ENCODE measurements at places on chromosomes 11 and 22.

DNA sequence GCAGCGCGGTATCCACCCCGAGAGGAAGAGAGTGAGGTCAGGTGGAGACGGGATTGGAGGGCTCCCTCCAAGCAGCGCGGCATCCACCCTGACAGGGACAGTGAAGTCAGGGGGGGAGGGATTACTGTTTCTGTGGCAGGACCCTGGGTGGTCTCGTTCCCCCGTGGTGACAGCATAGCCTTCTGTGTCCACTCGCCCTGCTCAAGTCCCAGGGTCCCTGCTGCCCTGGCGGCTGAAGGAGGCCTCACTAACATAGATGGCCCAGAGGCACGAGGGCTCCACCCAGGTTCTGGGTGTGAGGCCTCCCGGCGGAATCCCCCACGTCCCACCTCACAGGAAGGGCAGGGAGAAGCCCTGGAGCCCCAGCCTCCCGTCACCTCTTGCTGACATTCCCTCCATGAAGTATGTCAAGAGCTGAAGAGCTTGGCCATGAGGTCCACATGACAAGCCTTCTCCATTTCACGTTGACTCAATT is 636.1 kb downstream of the BRD1 start:
- no peak for DNase-seq

DNA sequence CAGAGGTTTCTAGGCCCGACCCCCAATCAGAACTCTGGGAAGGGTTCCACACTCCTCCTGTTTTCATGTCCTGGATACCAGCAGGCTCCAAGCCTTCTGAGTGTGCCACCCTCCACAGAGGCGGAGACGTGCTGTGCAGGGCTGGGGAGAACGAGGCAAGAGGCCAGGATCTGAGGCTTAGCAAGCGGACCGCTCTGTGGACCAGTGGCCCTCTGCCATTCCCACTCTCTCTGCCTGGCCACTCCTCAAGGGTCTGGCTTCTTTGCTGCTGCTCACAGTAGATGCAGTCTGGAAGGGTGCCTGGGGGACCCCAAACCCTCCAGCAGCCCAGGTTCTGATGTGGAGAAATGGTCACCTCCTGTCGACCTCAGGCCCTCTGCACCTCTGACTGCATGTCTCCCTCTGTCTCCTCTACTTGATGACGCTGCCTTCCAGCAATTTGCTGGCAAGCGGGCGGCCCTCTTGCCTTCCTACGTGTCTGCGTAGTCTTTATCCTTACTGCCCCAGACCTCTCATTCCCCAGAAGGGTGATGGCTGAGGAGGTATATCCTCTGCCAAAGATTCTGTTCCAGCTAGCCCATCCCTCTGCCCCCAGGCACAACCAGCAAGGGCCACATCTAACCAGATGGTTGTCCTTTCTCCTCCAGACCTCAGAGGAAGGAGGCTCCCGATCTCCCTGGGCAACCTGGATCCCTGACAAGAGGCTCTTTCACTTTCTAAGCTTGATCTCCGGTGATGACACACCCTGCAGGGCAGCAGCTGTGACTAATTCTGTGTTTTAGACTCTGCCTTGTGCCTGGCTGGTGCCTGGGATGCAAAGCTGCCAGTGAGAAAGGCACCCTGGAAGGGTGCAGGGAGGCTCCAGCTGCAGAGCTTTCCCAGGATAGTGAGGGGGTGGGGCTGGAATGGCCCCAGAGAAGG is 87.3 kb downstream of the NAT10 start:
- no peak for DNase-seq

DNA sequence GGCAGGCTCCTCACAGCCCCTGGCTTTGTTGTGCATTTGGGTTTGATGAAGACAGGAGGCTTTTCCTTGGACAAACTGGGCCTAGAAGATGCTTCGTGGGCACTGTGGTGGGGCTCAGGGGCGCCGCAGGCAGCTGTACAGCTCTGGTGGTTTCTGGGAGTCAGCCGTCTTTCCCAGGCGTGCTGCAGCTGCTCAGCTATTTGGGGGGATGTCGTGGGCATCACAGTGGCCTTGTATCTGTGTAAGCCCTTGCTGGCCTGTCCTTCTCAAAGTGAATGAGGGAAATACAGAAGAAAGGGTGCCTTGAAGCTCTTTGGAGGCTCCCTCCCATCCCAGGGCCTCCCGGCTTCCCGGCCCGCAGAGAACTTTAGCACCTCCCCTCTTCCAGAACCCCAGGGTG is 89.5 kb downstream of the TBC1D22A start:
- DNase-seq = no peak

DNA sequence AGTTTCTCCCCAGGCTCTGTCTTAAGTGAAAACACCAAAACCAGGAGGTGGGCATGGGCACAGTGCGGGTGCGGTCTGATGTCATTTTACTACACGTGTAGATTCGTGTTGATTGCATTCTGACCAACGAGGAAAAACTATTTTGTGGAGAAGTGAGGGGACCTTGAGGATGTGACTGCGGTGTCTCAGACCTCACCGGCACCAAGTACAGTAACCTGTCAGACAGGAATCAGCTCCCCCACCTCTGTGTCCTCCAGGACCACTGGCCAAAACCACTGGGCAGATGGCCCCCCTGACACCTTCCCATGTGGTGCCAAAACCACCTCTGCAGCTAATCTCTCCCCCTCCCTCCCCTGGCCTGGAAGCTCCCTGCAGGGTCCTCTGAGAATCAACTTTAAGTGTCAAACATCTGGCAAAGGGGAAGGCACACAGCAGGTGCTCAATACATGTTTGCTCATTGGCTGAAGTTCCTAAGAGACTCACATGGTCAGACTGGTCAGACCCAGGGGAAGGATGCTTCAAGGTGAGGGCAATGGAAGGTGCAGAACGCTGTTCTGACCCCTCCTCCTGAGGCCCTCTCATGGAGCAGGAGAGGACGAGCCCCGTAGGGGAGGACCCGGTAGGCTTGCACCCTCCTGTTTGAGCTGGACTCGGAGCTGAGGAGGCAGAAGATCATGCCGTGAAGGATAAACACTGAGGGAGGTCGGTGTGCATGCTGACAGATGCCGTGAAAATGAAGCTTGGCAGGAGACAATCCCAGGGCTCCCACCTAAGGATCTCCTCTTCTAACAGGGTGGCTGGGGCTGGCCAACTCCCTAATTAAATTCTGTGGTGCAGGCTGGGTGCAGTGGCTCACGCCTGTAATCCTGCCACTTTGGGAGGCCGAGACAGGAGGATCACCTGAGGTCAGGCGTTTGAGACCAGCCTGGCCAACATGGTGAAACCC is 129.9 kb downstream of the MPPED1 start:
- no peak for DNase-seq

- DNase-seq = no peak
Observed at GRCh38 chr11:93482556-93482955, 60.6 kb downstream of the SMCO4 start.

- no peak for DNase-seq
Observed at GRCh38 chr11:75328426-75329277, 22.8 kb downstream of the ARRB1 start.
